ENCODE measurements at places on chromosomes 4 and X.

- DNase-seq: no peak
Observed at GRCh38 chrX:23478056-23478455, 143.4 kb downstream of the PTCHD1 start.

DNA sequence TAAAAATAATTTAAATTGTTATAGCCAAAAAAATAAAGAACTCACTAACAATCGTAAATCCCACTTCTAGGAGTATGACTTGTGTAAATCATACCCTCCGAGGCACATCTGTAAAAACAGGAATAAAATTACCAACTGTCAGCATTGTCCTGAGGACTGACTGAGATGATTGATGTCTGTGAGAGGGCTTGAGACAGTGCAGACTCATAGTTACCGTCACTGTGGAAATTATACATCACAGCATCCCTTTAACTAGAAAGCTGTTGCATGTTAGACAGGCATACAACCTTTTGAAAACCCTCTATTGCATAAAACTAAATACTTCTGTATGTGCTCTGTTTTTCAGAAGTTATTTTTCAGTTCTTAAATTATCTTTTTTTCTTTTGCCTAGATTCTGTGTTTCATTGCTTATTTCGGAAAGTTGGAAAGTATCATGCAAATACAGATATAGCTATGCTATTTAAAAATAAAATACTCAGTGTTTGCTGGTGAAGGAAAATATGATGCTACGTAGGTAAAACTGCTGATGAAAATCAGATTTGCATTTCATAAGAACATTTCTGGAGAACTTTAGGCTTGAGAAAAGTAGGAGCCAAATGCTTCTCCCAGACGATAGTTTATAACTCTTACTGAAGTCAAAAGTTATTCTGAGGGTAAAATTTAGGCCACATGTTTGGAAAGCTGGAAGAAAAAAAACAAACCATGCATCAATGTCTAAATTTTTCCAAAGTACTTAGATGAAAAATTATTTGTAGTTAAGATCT is 13.6 kb upstream of the RBPJ start:
- DNase-seq: no peak

DNA sequence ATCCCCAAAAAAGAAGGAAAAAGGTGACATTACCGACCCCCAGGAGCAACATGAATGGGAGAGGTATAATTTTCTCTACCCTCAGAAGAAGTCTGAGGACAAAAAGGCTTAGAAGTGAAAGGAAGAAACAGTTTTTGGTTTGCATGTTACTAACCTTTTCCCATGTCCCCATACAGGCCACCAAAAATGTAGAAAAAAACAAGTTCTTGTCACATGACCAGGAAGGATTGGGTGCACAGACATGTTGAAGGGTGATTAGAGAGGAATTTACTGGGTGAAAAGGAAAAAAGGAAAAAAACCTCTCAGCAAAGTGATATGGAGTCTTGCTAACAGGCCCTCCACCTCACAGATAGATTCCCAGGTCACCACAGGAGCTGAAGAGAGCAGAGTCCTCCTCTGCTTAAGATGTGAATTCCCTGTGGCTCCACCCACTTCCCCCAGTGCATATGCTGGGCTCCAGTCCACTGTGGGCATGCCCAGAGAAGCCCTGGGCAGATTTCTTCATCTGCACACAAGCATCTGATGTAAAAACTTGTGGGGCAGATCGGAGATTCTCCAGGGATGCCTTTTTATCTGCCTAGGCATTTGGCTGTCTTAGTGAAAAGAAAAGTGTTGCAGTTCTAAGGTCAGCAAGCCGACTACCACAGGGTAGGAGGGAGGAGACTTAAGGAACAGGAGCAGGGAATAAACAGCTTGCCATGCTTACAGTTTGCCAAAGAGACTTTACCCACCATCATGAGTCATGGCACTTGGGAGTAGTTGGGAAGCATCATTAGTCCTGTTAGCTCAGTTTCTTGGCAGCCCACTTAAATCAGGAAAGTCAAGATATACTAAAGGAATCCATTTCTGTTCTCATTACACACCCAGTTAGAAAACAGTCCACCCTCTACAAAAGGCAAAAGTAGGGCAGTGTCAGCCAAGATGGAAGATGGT is 25.0 kb upstream of the PASD1 start:
- no peak for DNase-seq

- peak; percentile 66 for DNase-seq
Observed at GRCh38 chrX:79138658-79139241, 5.7 kb upstream of the GPR174 start.

Data from AML-193 (cell line).